Kidney epithelial cell (primary cell): ENCODE measurements at places on chromosomes 3 and 15. TPM values are rescaled to one million over a fixed set of nuclear protein-coding genes. Genes with fewer than 3 reads are reported as not detected.

The PRSS50 gene
- 0.07 and 0.29 TPM in 2 replicates for total RNA-seq

The MUC20 gene
- total RNA-seq = 42.1 and 61.4 TPM in 2 replicates

The GOLGA6L10 gene
- 0.82 and 0.84 TPM in 2 replicates for total RNA-seq

The SLITRK3 gene
- total RNA-seq = not detected in 2 replicates

The METTL6 gene
- 26.1 and 31.6 TPM in 2 replicates for total RNA-seq

The HESX1 gene
- total RNA-seq = 2.9 and 3.8 TPM in 2 replicates

The CDCP1 gene
- 82.0 and 92.1 TPM in 2 replicates for total RNA-seq

The HTR3E gene
- not detected in 2 replicates for total RNA-seq

The GP5 gene
- total RNA-seq = 0.07 and 0.42 TPM in 2 replicates

The CLDN18 gene
- total RNA-seq = not detected in 2 replicates

The RNF111 gene
- total RNA-seq = 15.3 and 18.0 TPM in 2 replicates

The HACL1 gene
- 19.8 and 24.9 TPM in 2 replicates for total RNA-seq

The ANKUB1 gene
- not detected in 2 replicates for total RNA-seq

The EPHB1 gene
- total RNA-seq = 10.8 and 13.3 TPM in 2 replicates

The RPUSD3 gene
- 45.9 and 52.6 TPM in 2 replicates for total RNA-seq

The STRIT1 gene
- not detected in 2 replicates for total RNA-seq
